ENCODE measurements at places on chromosomes 2 and 18.

DNA sequence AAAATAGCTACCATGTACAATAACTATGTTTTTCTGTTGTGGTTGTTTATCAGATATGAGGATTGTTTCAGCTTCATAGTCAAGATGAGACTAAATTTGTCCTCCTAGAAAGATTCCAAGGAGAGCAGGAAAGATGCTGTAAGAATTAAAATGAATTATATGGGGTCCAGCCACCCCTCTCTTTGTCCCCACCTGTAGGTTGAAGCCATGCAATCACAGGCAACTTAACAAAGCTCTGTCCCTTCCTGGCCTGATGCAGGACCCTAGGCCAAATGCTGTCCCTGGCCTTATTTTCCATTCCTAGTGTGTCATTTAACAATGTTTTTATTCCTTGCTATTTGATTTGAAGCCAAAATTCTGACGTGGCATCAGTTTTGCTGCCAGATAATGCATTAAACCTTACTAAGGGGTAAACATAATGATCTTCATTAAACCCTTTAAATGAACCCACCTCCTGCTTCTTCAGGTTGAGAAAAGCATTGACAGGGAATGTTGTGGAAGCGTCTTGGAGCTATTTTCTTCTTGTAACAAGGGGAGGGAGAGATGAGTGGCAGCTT, 240.9 kb upstream of the ZNF521 start:
- H3K36me3 ChIP-seq: no peaks in the 10 kb centered on the region
- H3K4me1 ChIP-seq: no peaks in the 10 kb centered on the region
- H3K4me3 ChIP-seq: no peak overlapping the region
- no peaks in the 10 kb centered on the region for H3K27me3 ChIP-seq
- DNase-seq: no peak
- no peak overlapping the region for H3K27ac ChIP-seq

- H3K36me3 ChIP-seq: no peaks in the 10 kb centered on the region
- H3K27ac ChIP-seq: no peak overlapping the region
- DNase-seq: peak; percentile 12
- H3K4me3 ChIP-seq: no peak overlapping the region
These were observed 31.1 kb downstream of the TMEM178A start for GRCh38 chr2:39696838-39697237.

DNA sequence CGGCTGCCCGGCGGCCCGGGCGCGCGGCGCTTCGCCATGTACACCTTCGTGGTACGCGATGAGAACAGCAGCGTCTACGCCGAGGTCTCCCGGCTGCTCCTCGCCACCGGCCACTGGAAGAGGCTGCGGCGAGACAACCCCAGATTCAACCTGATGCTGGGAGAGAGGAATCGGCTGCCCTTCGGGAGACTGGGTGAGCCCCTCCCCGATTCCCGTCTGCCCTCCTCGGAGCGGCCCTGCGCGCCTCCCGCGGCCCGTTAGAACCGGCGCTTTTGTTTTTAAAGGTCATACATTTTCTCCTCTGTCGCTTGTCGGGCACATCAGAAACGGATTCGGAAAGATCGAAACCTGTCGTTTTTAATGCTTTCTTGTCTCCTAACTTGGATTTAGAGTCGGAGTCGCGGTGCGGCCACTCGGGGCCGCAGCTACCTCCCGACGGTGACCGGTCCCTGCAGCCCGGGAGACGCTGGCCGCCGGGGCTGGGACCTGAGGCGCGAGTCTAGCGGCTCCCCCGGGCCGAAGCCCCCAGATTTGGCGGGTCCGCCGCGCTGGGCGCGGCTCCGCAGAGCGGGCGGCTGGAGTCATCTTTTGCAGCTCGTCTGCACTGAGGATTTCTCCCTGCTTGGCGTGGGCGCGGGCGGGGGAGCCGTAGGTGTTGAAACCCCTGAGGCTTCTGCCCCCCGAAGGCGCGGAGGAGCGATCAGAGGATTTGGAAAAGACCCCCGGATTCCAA, 519 bp downstream of the TTL start:
- DNase-seq: peak; percentile 42
- H3K4me3 ChIP-seq: peak overlapping the region; percentile 93
- H3K27me3 ChIP-seq: no peaks in the 10 kb centered on the region
- peaks cover 32% of the 10 kb centered on the region for H3K4me1 ChIP-seq
- peak overlapping the region; percentile 95 for H3K27ac ChIP-seq
- peaks cover 18% of the 10 kb centered on the region for H3K36me3 ChIP-seq

GRCh38 chr2:68352651-68353391, 12.3 kb upstream of the PLEK start:
- H3K27me3 ChIP-seq: no peaks in the 10 kb centered on the region
- no peaks in the 10 kb centered on the region for H3K36me3 ChIP-seq
- no peak overlapping the region for H3K27ac ChIP-seq
- no peaks in the 10 kb centered on the region for H3K4me1 ChIP-seq

DNA sequence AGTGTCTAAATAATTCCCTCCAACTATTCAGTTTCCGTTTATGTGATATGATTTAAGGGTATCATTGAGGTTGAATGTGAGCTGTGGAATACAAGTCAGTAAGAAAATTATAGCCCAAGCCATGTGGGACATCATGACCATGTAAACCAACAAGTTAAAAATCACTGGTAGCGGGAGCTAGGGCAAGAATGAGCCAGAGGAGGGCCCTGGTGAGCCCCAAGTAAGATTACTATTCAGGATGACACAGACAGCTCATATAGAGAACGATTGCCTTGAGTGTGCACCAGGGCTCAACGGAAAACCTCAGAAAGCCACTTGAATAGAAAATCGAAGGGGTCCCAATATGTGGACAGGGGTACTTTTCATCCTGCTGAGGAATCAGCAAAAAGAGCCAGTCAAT, 87.8 kb upstream of the RBMS1 start:
- peaks cover 34% of the 10 kb centered on the region for H3K4me1 ChIP-seq
- no peak overlapping the region for H3K27ac ChIP-seq
- no peaks in the 10 kb centered on the region for H3K27me3 ChIP-seq
- no peak overlapping the region for H3K4me3 ChIP-seq
- DNase-seq: no peak

GRCh38 chr2:128310094-128310716, 8.5 kb downstream of the HS6ST1 start:
- no peak overlapping the region for H3K27ac ChIP-seq
- no peak for DNase-seq
- H3K4me1 ChIP-seq: peaks cover 26% of the 10 kb centered on the region
- H3K4me3 ChIP-seq: no peak overlapping the region
- H3K36me3 ChIP-seq: no peaks in the 10 kb centered on the region

- H3K4me3 ChIP-seq: no peak overlapping the region
- no peak overlapping the region for H3K27ac ChIP-seq
- H3K4me1 ChIP-seq: peaks cover 11% of the 10 kb centered on the region
- peaks cover 54% of the 10 kb centered on the region for H3K27me3 ChIP-seq
- H3K36me3 ChIP-seq: no peaks in the 10 kb centered on the region
These were observed 1.2 kb upstream of the GPR39 start for GRCh38 chr2:132415256-132415914.

DNA sequence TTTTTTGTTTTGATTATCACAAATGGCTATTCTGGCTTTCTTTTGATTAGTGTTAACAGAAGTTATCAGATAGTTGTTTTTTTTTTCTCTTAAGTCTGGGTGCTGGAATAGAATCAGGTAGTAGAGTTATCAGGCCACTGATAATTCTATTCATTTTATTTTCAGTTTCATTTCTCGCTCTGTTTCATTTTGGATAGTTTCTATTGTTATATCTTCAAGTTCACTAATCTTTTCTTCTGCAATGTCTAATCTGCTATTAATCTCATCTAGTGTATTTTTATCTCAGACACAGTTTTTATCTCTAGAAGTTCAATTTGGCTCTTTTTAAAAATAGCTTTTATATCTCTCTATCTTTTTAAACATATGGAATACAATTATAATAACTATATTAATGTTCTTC, 241.8 kb upstream of the EPC2 start:
- no peak overlapping the region for H3K4me3 ChIP-seq
- no peaks in the 10 kb centered on the region for H3K36me3 ChIP-seq
- H3K4me1 ChIP-seq: no peaks in the 10 kb centered on the region
- no peak overlapping the region for H3K27ac ChIP-seq
- no peak for DNase-seq

DNA sequence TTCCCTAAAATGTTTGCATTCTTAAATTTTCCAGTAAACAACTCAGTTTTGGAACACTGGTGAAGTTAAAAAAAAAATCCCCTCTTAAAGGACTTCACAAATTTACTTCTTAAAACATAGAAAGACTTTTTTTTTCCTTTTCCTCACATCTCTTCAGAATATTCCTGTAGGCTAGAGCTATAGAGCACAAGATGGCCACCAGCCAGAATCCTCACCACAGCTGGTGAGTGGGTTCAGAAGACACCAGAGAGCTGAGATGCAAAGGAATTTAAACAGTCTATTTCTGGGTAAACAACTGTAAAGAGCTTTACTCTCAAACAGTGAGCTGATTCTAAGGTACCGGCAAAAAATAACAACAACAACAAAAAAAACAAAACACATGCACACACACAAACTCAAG, 252.8 kb downstream of the LRP1B start:
- H3K4me1 ChIP-seq: no peaks in the 10 kb centered on the region
- no peak for DNase-seq
- H3K27me3 ChIP-seq: no peaks in the 10 kb centered on the region

GRCh38 chr2:109145286-109145685, 16.3 kb downstream of the SH3RF3 start:
- no peak overlapping the region for H3K27ac ChIP-seq
- H3K27me3 ChIP-seq: no peaks in the 10 kb centered on the region
- no peak overlapping the region for H3K4me3 ChIP-seq
- DNase-seq: no peak

GRCh38 chr18:59357928-59358327, 1.1 kb downstream of the LMAN1 start:
- peak overlapping the region; percentile 84 for H3K27ac ChIP-seq
- no peak for DNase-seq
- H3K4me1 ChIP-seq: peaks cover 34% of the 10 kb centered on the region
- H3K36me3 ChIP-seq: no peaks in the 10 kb centered on the region

DNA sequence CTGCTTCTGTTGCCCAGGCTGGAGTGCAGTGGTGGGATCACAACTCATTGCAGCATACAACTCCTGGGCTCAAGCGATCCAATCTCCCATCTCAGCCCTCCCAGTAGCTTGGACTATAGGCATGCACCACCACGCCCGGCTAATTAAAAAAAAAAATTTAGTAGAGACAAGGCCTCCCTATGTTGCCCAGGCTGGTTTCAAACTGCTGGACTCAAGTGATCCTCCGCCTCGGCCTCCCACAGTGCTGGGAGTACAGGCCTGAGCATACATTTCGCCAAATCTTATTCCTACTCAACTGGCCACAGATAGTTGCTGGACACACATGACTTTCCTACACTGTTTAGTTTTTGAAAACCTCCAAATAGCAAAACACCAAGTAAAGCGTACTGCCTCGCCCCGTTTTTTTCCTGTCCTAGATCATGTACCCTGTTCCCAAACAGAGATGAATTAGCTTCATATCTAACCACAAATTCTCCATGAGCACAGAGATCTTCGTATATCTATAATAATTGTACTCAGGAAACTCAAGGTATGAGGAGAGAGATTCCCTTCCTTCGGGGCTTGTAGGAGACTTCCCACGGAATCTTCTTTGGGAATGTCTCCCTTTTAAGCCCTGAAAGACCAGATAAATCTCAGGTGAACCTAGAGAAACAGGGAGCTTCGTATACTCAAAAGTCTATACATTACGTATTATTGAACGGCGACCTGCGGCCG, 598 bp upstream of the C2orf69 start:
- no peak for DNase-seq
- H3K27me3 ChIP-seq: no peaks in the 10 kb centered on the region
- H3K36me3 ChIP-seq: peaks cover 4% of the 10 kb centered on the region
- H3K4me3 ChIP-seq: peak overlapping the region; percentile 43

GRCh38 chr2:42961385-42961811, 169.0 kb upstream of the HAAO start:
- H3K27me3 ChIP-seq: no peaks in the 10 kb centered on the region
- no peaks in the 10 kb centered on the region for H3K36me3 ChIP-seq
- peak; percentile 53 for DNase-seq
- H3K4me3 ChIP-seq: no peak overlapping the region

DNA sequence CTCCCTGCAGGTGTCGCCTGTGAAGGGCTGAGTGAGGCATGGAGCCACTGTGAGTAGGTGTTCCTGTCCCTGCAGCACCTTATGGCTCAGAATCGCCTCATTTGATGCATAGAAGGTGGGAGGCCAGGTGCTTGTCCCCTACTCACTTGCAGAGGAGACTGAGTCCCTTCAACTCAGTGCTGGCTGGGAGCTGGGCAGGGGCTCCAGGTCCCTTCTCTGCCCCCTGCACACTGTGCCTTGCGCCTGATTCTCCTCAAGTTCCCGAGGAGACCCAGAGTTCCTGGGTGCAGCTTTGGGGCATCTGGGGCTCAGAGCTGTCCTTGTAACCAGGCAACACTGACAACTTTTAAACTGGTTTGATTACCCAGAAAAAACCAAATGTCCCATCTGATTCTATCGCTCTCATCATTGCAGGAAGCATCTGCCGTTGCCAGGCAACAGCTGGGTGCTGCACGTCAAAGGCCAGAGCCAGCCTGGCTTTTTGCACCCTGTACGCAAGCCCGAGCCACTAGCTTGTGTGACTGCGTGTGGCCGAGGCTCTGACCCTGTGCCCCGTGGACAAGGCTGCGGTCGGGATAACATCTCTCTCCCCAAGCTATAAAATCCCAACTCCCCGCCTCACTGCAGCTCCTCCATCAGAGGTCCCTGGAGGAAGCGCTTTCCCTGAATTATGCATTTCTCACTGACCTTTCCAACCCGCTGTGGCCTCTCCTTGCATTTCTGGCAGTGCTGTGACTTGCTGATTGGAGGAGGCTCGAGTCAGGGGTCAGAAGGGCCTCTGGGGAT, 130.8 kb upstream of the HDAC4 start:
- H3K4me1 ChIP-seq: no peaks in the 10 kb centered on the region
- no peak overlapping the region for H3K27ac ChIP-seq
- DNase-seq: no peak
- no peaks in the 10 kb centered on the region for H3K36me3 ChIP-seq

- no peaks in the 10 kb centered on the region for H3K4me1 ChIP-seq
- peak; percentile 20 for DNase-seq
- no peak overlapping the region for H3K27ac ChIP-seq
- H3K36me3 ChIP-seq: no peaks in the 10 kb centered on the region
These were observed 1.4 kb upstream of the MARCO start for GRCh38 chr2:118940486-118941120.

DNA sequence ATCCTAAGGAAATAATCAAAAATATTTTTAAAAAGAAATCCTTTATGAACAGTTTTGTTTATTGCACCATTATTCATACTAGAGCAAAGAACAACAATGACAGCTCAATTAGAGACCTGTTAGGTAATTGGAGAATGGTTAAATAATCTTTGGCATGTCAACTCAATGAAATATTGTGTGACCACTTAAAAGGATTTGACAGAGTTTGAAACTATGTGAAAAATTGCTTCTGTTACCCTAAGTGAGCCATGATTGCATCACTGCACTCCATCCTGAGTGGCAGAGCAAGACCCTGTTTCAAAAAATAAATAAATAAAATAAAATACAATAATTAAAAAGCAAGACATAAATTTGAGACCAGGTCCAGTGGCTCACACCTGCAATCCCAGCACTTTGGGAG, 66.1 kb upstream of the ATP8B1 start:
- H3K27me3 ChIP-seq: no peaks in the 10 kb centered on the region
- no peaks in the 10 kb centered on the region for H3K36me3 ChIP-seq
- H3K4me3 ChIP-seq: no peak overlapping the region
- H3K4me1 ChIP-seq: no peaks in the 10 kb centered on the region
- no peak for DNase-seq
- H3K27ac ChIP-seq: no peak overlapping the region
